ENCODE measurements at places on chromosomes 4 and X. TPM values are rescaled to one million over a fixed set of nuclear protein-coding genes. Genes with fewer than 3 reads are reported as not detected.

Gene NSUN7
- 15.0 TPM for polyA plus RNA-seq

Gene F9
- polyA plus RNA-seq = not detected

Gene GYPA
- 26.4 TPM for polyA plus RNA-seq

Gene RAB39B
- polyA plus RNA-seq = 1.0 TPM

Gene MAGED4B
- 72.8 TPM for polyA plus RNA-seq

DNA sequence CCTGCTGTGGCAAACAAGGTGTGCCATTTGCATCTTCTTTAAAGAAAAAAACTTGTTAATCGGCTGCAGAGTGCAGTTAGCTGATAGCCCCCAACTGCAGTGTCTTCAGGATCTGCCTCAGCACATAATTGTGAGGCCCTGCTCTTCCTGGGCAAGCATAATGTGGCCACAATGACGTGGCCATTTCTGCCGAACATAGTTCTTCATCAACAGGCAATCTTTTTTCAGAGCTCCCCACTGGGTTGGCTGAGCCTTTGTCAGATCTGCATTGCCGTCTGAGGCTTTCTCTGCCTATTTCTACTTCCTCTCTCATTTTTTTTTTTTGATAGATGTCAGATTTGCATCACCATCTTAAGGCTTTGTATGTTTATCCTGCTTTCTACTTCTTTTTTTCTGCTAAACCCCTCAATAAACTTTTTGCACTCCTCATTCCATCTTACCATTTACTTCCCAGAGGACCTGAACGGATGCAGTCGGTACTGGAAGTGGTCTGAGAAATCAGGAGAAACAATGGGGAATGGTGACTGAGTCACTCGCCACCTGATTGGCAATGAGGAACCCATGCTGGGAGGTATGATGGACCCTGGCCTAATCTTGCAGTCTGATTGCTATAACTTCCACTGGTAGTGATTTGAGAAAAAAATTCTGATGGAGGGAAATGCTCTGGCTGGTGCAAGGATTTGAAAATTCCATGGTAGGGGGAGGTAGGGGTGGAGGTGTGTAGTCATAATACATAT lies 21.2 kb upstream of the TAB3 start:
- DNase-seq = no peak

DNA sequence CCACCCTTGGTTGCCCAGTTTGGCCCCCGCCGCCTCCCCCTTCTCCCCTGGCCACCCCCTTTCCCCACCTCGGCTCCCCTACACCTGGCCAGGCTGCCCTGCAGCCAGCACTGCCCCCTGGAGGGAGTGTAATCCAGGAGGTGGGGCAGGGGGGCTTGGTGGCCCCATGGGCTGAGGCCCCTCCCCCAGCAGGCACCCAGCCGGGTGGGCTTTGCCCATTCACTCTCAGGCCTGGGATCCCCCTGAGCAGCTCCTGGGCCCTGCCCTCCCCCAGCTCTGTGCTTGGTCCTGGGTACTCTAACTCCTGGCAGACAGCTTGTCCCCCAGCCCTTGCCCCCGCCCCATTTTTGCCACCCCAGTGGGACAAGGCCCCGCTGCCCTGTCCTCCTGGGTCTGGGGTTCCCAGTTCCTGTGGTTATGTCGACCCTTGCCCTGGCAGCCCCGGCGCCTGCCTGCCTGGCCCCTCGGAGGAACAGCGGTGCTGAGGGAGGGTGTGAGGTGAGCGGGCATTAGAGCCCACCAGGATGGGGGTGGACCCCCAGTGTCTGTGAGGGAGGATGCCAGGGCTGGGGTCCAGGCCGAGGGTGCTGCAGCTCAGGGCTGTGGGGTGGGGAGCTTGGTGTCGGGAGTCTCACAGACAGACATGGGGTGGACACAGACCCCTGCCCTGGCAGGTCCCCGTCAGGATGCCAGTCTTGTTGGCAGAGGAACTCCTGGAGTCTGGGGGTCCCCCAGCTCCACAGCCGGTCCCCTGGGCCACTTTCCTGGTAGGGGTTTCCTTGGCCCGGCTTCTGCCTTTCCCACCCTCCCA lies 10.2 kb downstream of the NAT8L start:
- DNase-seq = no peak

- no peak for DNase-seq
Observed at GRCh38 chr4:72209600-72209999, 177.8 kb downstream of the NPFFR2 start.

DNA sequence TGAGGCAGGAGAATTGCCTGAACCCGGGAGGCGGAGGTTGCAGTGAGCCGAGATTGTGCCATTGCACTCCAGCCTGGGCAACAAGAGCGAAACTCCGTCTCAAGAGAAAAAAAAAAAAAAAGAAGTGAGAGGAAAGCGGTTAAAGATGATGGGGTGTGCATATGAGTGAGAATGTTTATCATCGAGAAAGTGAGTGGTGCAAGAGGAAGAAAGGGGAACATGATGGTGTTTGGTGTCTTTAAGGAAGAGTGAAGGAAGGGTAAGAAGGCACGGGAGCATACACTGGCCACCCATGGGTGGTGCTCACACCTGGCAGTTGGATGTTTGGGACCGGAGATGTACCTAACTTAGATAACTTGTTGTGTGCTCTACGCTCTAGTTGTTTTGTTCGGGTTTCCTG lies 62.2 kb downstream of the STOX2 start:
- DNase-seq = no peak

- no peak for DNase-seq
Observed at GRCh38 chr4:106301393-106302061, 14.5 kb downstream of the TBCK start.

DNA sequence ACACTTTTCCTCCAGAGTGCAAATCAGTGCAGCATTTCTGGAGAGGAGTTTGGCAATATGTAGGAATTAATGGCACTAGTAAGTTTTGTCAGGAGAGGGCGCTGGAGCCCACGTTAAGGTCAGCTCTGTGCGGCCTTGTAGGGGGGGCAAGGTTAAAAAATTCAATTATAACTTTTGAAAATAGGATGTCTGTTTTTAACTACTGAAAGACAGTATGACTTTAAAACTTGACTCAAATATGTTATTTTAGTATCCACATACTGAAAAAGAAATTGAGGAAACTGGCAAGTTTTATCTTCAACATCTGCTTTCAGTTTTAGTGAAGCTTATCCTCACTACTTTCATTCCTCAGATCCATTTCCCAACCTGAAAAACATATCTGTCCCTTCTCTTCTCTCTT lies 30.9 kb upstream of the HSD17B13 start:
- DNase-seq = no peak

DNA sequence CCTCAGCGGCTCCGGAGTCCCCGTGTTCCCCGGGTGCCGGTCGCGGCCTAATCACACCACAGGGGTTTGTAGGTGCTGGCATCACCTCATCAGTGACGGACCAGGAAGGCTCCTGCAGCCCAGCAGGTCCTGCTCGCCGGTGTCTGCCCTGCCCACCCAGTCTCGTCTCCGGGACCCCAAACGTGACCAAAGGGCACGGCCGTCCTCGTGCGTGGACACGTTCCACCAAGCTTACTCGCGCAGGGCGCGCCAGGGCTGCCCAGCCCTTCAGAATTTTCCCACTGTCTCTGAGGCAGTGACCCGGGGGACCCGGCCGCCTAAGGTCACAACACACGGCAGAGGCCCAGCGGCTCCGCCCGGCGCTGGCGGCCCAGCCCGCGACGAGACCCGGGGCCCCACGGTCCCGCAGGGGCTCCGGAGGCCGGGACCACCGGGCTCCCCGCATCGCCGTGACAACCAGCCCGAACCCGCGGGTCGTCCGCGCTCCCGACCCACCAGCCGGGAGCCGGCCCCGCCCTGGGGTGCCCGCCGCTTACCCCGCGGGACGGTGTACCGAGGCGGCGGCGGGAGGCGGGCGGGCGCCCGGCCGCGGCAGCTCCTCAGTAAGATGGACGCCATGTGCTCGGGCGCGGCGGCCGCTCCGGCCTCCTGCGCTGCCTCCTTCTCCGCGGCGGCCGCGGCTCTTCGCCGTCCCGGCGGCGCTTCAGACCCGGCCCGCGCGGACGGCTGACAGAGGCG lies 454 bp downstream of the LETM1 start:
- no peak for DNase-seq

- no peak for DNase-seq
Observed at GRCh38 chrX:112450810-112451209, 228.9 kb downstream of the LHFPL1 start.

GRCh38 chr4:179855469-179855868 lies 2387.7 kb upstream of the TENM3 start:
- no peak for DNase-seq

- no peak for DNase-seq
Observed at GRCh38 chr4:153186046-153186728, 18.1 kb upstream of the TRIM2 start.

DNA sequence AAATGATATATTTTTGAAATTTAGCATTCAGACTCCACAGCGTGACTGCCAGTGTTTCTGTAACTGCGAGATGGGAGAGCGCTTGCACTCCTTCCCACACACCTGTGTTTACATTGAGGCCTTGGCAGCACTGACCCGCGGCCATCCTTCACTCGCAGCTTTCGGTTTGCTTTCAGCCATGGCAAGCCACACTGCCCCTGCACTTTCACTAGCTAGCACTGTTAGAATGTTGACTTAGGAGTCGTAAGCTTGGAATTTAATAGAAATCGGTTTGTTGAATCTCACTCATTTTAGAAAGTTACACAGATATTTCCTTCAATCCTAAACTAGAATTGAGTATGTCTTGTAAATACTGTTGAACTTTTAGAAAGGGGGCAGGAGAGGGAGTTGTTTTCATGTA lies 136.2 kb downstream of the CFAP299 start:
- DNase-seq = peak; percentile 36
